ENCODE measurements at places on chromosomes 11 and 22.
A peak's percentile ranks its signal among the peaks of the same experiment; 100 is the strongest.

- no peak for DNase-seq
These were observed 13.9 kb downstream of the ZNF74 start for GRCh38 chr22:20407829-20408228.

- no peak for DNase-seq
These were observed 1.1 kb upstream of the SSTR3 start for GRCh38 chr22:37213218-37213855.

- no peak for DNase-seq
These were observed 237.8 kb downstream of the NXPE2 start for GRCh38 chr11:114915871-114916805.

- DNase-seq, result no peak
These were observed 3.8 kb upstream of the CCDC188 start for GRCh38 chr22:20154602-20155187.

DNA sequence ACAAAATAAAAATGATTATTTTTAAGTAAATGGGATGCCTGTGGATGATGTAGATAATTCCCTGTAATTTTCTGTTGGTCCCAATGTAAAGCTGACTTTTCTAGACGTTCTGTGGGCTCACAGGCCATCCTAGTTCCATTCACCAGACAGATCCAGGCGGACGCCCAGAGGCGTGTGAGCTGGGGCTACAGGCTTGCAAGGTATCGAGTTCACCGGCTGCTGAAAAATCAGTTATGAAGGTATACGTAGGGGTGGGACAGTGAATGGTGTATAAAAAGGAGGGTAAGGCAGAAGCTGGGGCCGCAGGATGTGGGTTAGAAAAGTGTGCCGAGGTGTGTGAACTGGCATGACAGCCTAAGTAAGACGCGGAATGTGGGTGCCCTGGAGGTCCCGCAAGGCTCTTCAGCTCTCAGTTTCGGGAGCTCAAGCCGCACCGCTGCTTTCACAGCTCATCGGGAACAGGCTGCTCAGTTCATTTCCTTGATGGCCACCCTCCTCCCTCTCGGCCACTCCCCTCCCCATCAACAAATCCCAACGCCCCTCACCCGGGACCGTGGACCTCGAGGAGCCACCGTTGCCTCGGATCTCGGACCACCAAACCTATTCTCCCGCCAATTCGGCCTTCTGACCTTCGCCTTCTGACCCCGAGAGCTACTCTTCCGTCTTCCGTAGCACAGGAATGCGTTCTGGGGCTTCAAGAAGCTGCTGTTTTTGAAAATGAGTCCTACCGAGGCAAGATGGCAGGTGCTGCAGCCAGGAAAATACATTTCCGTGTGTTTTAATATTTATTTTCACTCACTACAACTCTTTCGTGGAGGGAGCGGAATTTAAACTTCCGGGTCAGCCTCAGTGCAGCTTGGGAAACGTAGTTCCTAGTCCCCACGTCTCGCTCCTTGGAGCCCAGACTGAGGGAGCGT lies at the start of gene XNDC1N:
XNDC1N (minus strand) TSS at position 775 of the 917 bp plus-strand sequence. CDS start 5,241 bp downstream, outside the sequence.
- peak; percentile 85 for DNase-seq

DNA sequence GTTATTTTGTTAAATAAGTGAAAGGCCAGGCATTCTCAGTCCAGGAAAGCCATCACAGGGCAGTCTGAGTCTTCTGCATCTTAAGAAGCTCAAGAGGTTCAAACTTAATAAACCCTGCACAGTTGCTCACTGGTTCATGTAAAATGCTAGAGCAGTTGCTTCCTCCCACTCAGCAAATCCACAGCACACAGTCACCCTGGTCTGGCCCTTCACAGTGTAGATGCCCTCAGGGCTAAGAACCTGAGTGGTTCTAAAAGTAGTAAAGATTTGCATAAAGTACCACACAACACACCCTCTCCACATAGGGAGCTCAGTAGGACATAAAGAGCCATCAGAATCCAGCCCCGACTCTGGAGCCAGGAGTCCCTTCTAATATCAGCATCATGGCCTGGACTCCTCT lies 58.7 kb downstream of the ZNF280B start:
- peak; percentile 14 for DNase-seq

GRCh38 chr11:118216621-118217481 lies 8.0 kb downstream of the JAML start:
- no peak for DNase-seq

Data from T47D (cell line).